ENCODE measurements at places on chromosomes 13 and 19.

DNA sequence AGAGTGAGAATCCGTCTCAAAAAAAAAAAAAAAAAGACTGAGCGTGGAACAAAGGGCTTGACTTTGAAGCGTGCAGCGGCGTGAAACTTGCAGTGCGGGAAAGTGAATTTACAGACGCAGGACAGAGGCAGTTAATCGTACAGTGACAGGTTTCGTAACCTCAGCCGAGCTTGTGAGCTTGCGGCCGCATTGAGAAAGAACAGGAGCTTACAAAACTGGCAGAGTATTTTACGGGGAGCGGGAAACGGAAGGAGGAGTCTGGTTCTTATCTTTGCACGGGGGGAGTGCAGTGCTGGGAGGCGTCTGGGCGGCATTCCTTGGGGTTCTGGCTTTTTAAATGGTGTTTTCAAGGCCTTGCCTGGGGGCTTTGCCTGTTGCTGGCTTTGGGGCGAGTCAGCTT is 6.0 kb upstream of the BSG start:
- H3K4me3 ChIP-seq, result peak overlapping the region; percentile 50
- H3K36me3 ChIP-seq, result peaks cover 16% of the 10 kb centered on the region
- DNase-seq, result no peak
- no peaks in the 10 kb centered on the region for H3K27me3 ChIP-seq
- peak overlapping the region; percentile 97 for H3K27ac ChIP-seq

- H3K4me3 ChIP-seq, result peak overlapping the region; percentile 86
- DNase-seq, result peak; percentile 37
- H3K27ac ChIP-seq, result peak overlapping the region; percentile 92
- peaks cover 47% of the 10 kb centered on the region for H3K4me1 ChIP-seq
Observed at GRCh38 chr19:39342647-39343305, 555 bp downstream of the SAMD4B start.

- H3K36me3 ChIP-seq, result no peaks in the 10 kb centered on the region
- no peak for DNase-seq
- no peak overlapping the region for H3K4me3 ChIP-seq
- H3K27ac ChIP-seq, result no peak overlapping the region
Observed at GRCh38 chr13:69600811-69601210, 506.8 kb upstream of the ATXN8OS start.

DNA sequence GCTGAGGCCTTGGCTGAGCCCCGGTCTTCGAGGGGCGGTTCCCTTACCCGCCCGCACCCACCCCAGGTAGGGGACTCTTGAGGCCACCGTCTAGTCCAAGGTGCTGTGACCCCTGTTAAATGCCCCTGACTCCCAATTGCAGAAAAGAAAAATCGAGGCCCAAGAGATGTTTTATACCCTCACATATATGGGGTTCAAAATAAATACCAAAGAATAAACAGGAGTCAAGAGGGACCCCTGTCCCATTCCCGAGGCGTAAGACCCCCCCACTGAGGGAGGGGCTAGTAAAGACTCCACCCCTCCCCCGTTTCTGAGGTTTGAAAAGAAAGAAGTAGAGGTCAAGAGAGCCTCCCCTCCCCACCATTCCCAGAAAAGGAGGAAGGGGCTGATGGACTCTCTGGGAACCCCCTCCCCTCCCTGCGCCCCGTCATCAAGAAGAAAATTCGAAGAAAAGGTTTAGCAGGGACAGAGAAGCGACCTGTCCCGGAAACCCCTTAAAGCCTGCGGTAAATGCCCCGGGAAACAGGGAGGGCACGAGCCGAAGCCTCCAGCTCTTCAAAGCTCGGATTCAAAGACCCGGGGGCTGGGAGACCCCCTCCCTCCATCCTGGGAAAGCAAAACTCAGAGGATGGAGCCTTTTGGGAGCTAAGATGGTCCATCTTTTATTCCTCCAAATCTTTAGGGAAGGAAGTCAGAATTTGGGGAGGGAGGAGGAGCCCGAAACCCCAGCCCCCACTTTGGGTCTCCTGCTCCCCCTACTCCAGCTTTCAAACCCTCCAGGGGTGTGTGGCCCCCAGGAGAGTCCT is 755 bp upstream of the RAB3A start:
- peak overlapping the region; percentile 91 for H3K4me3 ChIP-seq
- peaks cover 22% of the 10 kb centered on the region for H3K4me1 ChIP-seq
- peak overlapping the region; percentile 99 for H3K27ac ChIP-seq
- H3K36me3 ChIP-seq, result peaks cover 6% of the 10 kb centered on the region
- H3K27me3 ChIP-seq, result no peaks in the 10 kb centered on the region

GRCh38 chr19:51742789-51743188 is 8.9 kb downstream of the FPR1 start:
- no peaks in the 10 kb centered on the region for H3K36me3 ChIP-seq
- no peak for DNase-seq
- H3K27me3 ChIP-seq, result no peaks in the 10 kb centered on the region
- no peaks in the 10 kb centered on the region for H3K4me1 ChIP-seq

- H3K4me3 ChIP-seq, result peak overlapping the region; percentile 22
- peak; percentile 53 for DNase-seq
- peak overlapping the region; percentile 86 for H3K27ac ChIP-seq
- H3K27me3 ChIP-seq, result no peaks in the 10 kb centered on the region
- H3K36me3 ChIP-seq, result no peaks in the 10 kb centered on the region
- H3K4me1 ChIP-seq, result peaks cover 34% of the 10 kb centered on the region
Observed at GRCh38 chr13:46168341-46168740, 13.6 kb downstream of the LCP1 start.

GRCh38 chr19:9406798-9407352 is 28.5 kb downstream of the ZNF266 start:
- H3K36me3 ChIP-seq, result peaks cover 21% of the 10 kb centered on the region
- H3K27ac ChIP-seq, result no peak overlapping the region
- no peaks in the 10 kb centered on the region for H3K27me3 ChIP-seq

DNA sequence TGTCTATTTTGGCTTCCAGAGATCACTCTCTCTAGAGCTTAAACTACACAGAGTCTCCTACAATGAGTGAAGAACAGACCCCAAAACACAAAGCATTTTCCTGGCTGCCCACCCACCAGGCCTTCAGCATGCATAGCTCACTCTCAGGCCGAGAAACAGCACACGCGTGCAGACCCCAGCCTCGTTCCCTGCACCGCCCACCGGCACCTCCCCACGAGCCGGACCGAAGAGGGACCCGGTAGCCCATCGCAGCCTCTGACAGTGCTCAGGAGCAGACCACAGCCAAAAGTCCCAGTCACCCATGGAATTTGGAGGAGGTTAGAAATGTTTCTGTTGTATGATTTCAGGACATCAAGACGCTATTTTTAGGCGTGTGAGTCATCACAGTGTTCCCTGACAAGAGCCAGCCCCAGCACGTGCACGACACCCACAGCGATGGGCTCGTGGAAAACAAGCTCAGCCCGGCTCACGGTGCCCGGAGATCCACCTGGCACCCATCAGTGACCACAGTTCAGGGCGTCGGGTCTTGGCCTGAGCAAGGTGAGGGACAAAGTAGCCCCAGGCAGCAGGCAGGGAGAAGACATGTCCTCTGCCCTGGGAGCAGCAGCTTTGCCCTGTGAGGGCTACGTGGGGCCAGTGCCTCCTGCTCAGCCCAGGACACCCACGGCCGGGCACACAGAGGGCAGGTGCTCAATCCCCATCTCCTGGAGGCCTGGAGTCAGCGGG is 50.1 kb upstream of the SPACA7 start:
- peaks cover 84% of the 10 kb centered on the region for H3K27me3 ChIP-seq
- no peaks in the 10 kb centered on the region for H3K4me1 ChIP-seq
- no peaks in the 10 kb centered on the region for H3K36me3 ChIP-seq
- no peak for DNase-seq
- H3K4me3 ChIP-seq, result no peak overlapping the region

DNA sequence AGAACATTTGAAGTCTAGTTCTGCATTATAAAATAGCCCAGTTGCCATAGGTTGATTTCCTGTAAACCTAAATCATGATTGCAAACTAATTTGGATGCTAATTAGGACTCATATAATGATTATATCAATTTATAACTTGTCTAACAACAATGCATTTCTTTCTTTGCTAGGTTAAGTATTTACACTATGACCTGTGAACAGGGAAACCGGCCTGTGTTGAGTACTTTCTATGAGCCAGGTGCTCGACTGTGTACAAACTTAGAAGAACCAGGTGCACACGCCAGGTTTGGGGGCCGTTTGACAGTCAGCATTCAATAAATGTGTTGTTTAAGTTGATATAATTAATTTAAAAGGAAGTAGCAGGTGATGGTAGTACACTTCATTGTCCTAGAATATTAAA is 203.1 kb downstream of the TM9SF2 start:
- no peak overlapping the region for H3K4me3 ChIP-seq
- no peak overlapping the region for H3K27ac ChIP-seq
- peaks cover 10% of the 10 kb centered on the region for H3K27me3 ChIP-seq
- no peaks in the 10 kb centered on the region for H3K36me3 ChIP-seq
- H3K4me1 ChIP-seq, result no peaks in the 10 kb centered on the region

- DNase-seq, result no peak
- H3K4me3 ChIP-seq, result no peak overlapping the region
- H3K27me3 ChIP-seq, result no peaks in the 10 kb centered on the region
- H3K36me3 ChIP-seq, result no peaks in the 10 kb centered on the region
- H3K4me1 ChIP-seq, result peaks cover 56% of the 10 kb centered on the region
- peak overlapping the region; percentile 61 for H3K27ac ChIP-seq
Observed at GRCh38 chr13:112729408-112729807, 39.6 kb downstream of the ATP11A start.

DNA sequence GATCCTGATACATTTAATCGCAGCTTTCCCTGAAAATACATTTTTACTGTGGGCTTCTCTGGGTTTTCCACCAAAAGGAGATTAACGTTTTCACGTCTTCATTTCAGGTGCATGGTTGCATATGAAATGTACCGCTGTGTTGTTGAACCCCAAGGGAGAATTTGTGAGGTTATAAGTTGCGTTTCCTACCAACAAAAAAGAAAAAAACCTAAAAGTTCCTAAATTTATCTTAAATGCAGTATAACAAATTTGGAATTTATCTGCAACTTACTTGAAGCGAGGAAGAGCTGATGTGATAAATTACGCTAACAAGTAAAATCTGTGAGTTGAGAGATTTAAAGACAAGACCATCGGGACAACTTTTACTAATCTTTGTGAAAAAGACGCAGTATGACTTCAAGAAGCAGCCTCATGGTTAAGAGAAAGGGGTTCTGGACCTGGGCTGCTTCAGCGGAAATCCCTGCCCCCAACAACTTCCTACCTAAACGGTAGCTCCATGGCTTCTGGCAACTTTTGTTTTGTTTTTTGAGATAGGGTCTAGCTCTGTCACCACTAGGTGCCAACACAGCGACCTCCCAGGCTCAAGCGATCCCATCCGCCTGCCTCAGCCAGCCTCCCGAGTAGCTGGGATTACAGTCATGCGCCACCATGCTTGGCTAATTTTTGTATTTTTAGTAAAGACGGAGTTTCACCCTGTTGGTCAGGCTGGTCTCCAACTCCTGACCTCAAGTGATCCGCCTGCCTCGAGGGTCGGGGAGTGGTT is 958 bp upstream of the OBI1 start:
- no peak overlapping the region for H3K27ac ChIP-seq
- H3K4me3 ChIP-seq, result peak overlapping the region; percentile 98
- peaks cover 12% of the 10 kb centered on the region for H3K4me1 ChIP-seq
- H3K36me3 ChIP-seq, result no peaks in the 10 kb centered on the region
- no peak for DNase-seq

- H3K27me3 ChIP-seq, result no peaks in the 10 kb centered on the region
- H3K36me3 ChIP-seq, result no peaks in the 10 kb centered on the region
- peak overlapping the region; percentile 60 for H3K27ac ChIP-seq
- no peak for DNase-seq
Observed at GRCh38 chr13:46369506-46370277, 17.4 kb downstream of the RUBCNL start.

GRCh38 chr13:27826379-27827353 is 34.4 kb downstream of the GSX1 start:
- no peaks in the 10 kb centered on the region for H3K36me3 ChIP-seq
- no peaks in the 10 kb centered on the region for H3K4me1 ChIP-seq
- peaks cover 100% of the 10 kb centered on the region for H3K27me3 ChIP-seq
- peak; percentile 69 for DNase-seq
- no peak overlapping the region for H3K27ac ChIP-seq
- H3K4me3 ChIP-seq, result peak overlapping the region; percentile 60

- H3K27me3 ChIP-seq, result peaks cover 76% of the 10 kb centered on the region
- no peak for DNase-seq
- H3K27ac ChIP-seq, result no peak overlapping the region
- H3K4me3 ChIP-seq, result peak overlapping the region; percentile 44
- no peaks in the 10 kb centered on the region for H3K36me3 ChIP-seq
Observed at GRCh38 chr19:49440439-49441209, 703 bp downstream of the SLC17A7 start.

- H3K4me3 ChIP-seq, result no peak overlapping the region
- H3K27ac ChIP-seq, result no peak overlapping the region
- no peak for DNase-seq
- H3K27me3 ChIP-seq, result no peaks in the 10 kb centered on the region
Observed at GRCh38 chr19:24054044-24054935, 32.7 kb upstream of the ZNF254 start.

Measured in mesothelial cell of epicardium (in vitro differentiated cells).